ENCODE measurements at places on chromosomes 4 and X.

DNA sequence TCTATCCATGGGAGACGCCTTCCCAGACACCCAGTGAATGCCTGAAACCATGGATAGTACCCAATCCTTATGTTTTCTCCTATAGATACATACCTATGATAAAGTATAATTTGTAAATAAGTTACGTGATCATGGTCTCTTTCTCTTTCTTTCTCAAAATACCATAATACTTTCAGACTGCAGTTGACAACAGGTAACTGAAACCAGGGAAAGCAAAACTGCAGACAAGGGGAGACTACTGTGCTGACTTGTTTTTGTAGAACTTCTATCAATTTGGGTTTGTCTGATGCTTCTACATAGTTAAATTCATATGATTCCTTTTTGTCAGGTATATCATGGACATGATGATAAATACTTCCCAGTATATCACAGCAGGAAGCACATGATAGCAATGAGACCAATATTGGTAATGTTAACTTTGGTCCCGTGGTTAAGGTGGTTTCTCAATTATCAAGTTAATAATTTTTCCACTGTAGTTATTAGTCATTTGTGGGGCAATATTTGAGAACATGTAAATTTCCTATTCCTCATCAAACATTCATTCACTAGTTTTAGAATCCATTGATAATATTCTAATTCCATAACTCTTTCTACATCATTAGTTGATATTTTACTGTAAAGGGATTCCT is 298.0 kb upstream of the TET2 start:
- DNase-seq, result no peak

GRCh38 chrX:54208531-54208930 is 25.5 kb upstream of the FAM120C start:
- DNase-seq, result no peak

DNA sequence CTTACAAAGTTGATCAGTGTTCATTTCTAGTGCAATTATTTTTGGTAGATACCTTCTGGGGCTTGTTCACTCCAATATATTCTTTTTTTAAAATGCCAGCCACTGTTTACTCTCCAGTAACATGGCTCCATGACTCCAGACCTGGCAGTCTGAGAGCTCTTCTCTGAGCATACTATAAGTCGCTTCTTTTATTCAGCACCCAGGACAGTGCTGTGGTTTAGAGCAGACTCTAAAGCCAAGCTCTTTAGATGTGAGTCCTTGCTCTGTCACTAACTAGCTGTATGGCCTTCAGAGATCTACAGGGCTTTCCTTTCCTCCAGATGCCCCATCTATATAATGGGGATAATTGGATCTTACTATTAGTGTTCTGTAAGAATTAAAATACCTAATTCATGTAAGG is 200.2 kb upstream of the FAM241A start:
- no peak for DNase-seq

DNA sequence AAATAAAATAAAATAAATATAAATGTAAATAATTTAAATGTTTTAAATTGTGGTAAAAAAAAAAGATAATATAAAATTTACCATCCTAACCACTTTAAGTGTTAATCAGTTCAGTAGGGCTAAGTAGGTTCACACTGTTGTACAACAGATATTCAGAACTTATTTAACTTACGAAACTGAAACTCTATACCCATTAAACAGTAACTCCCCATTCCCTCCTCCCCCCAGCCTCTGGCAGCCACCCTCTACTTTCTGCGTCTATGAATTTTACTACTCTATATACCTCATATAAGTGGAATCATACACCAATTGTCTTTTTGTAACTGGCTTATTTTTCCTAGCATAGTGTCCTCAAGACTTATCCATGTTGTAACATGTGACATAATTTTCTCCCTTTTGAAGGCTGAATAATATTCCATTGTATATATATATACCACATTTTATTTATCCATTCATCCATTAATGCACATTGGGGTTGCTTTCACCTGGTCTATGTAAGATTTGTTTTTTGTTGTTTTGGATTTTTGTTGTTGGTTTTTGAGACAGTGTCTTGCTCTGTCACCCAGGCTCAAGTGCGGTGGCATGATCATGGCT is 32.5 kb upstream of the ELF2 start:
- no peak for DNase-seq

DNA sequence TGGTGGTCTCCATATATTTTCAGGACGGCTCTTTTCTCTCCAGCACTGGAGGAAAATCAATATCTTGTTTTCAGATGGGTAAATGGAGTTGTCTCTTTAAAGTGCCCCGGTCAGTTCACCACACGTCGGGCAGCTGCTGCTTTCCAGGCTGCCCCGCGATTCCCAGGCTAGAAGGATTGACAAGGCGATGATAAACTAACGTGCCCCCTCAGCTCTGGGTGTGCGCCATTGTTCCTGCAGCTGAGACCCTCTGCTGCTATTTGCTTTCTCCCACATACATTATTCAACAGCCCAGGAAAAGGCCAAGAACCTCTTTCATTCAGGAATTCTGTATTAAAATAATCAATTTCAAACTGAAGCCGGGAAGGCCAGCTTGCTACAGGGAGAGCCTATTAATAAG is 254.5 kb downstream of the SOX3 start:
- DNase-seq, result no peak

GRCh38 chr4:3872834-3873313 is 106.7 kb downstream of the ADRA2C start:
- no peak for DNase-seq

GRCh38 chr4:60799214-60799613 is 400.9 kb upstream of the ADGRL3 start:
- no peak for DNase-seq

GRCh38 chr4:80538276-80538926 is 202.9 kb downstream of the CFAP299 start:
- DNase-seq, result no peak

GRCh38 chr4:155546451-155546850 is 120.2 kb upstream of the GUCY1A1 start:
- no peak for DNase-seq

DNA sequence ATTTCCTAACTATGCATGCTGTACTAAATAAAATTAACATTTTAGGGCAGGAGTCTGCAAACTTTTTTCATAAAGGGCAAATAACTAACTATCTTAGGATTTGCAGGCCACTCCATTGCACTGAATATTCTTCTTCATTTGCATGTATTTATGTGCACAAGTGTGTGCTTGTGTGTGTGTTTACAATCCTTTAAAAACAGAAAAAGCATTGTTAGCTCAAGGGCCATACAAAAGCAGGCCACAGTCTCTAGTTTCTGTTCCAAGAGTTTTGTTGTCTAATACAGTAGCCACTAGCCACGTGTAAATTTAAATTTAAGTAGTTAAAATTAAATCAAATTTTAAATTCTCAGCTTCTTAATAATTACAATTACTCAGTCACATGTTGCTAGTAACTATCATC is 621.8 kb downstream of the TMA16 start:
- no peak for DNase-seq

GRCh38 chr4:138680989-138681604 is 334.5 kb upstream of the NOCT start:
- peak; percentile 62 for DNase-seq

DNA sequence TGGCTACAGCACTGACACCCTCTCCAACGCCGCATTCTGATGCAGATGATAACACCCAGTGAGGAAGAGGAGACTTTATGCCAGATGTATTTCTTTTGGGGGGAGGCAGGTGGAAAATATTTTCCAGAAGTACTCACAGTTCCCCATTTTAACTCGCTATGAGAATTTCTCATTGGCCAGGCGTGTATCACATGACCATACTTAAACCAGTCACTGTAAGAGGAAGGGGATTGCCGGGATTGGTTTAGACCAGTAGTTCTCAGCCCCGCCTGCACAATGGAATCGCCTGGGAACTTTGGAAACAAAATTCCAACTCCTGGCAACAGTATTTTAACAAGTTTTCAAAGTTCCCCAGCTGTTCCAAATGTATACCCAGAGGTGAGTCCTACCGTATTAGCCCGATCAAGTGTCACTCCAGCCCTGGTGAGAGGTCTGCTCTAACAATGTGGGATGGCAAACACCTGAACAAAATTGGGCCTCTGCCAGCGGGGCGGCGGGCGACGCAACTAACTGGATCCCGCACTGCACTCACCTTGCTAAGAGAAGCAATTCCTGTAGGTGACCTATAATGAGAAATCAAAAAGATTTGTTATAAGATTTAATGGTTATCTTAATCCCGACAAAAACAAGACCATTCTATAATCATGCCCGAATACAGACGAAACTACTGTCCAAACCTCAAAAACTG is 2.9 kb upstream of the MSL3 start:
- no peak for DNase-seq

- no peak for DNase-seq
These were observed 15.0 kb upstream of the DUSP9 start for GRCh38 chrX:153631907-153632594.

DNA sequence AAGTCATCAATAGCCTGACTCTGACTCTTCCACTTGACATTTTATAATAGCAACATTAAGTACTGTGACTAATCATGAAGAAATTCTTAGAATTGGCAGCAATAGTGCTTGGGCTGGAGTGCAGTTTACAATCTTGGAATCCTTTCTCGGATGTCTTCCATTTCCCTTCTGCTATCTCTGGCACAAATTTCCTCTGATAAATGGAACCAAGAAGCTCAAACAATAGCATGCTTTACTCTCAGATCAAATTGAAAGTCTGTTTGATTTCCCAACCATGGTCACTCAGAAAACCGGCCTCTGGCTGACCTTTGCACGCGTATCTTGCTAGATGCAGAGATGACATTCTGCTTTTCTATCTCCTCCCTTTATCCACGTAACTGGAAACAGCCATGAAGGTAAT is 99.0 kb upstream of the SPANXC start:
- no peak for DNase-seq

DNA sequence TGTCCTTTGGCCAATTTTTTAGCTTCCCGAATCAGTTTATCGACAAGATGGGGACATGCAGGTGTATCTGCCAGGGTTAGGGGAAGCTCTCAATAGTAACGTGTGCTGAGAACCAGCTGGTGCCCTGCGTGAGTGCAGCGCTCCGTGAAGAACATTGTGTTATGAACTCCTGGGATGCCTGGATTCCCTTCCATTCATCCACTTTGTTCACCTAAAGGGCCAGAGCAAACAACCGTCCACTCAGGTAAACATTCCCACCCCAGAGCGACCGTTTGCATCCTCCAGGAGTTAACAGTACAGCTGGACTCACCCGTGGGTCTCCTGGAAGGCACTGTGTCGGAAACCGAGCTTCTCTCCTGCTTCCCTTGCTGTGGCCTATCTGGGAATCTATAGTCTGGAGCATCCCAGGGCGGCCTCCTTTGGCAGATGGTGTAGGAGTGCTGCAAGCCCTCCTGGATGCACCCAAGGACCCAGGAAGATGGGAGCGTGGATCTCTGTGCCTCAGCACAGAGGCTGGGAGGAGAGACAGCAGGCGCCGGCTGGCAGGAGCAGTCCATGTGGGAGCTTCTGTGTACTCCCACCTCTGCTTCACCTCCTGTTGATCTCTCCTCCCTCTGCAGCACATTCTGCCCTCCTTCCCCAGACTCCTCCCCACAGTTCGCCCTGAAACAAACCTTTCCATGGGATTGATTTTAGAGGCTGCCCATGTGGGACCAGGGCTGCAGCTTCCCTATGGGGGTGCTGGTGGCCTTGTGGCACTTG is 62.7 kb downstream of the SHROOM2 start:
- no peak for DNase-seq

DNA sequence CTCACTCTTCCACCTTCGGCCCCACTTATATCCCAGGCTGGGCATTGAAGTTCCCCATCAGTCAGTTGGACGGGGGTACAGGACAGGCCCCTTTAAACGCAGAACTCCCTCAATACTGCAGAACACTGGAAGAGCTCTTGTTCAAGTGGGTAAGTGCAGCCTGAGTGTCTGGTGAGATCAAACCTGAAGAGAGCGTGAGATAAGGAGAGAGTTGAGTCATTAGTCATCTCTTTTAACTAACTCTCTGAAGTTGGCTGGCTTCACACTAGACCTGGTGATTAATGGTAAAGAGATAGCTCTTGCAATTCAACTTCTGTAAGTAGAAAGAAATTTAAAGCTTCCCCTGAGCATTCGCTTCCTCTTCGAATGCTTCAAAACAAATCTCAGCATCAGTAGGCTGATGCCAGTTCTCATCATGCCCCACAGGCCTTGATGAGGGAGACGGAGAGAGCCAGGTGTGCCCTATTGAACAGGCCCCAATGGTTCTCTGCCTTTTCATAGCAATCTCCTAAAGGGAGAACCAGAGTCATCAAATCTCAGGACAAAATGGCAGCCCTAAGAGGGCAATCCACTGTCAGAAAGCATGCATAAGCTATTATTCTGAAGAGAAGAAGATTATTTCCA is 41.0 kb upstream of the JADE1 start:
- no peak for DNase-seq

GRCh38 chrX:46649421-46650260 is 76.1 kb downstream of the CHST7 start:
- no peak for DNase-seq

DNA sequence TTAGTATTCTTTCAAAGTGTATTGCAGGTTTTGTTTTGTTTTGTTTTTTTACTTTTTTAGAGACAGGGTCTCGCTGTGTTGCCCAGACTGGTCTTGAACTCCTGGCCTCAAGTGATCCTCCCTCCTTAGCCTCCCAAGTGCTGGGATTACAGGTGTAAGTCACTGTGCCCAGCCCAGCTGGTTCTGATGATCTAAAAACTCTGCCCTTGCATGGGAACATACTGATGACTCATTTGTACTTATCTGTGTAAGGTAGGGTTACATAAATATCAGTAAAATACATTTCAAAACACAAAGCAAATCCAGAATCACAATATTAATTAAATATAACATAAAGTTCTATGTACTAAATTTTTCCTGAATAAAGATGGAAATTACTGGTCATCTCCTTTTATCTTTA is 7.4 kb upstream of the SLC9B1 start:
- DNase-seq, result no peak

GRCh38 chrX:112688242-112688641 is 8.5 kb upstream of the LHFPL1 start:
- no peak for DNase-seq

Data from activated T-cell treated with anti-CD3 and anti-CD28 coated beads for 4 hours (primary cell).